ENCODE measurements at places on chromosomes 7 and 10.

DNA sequence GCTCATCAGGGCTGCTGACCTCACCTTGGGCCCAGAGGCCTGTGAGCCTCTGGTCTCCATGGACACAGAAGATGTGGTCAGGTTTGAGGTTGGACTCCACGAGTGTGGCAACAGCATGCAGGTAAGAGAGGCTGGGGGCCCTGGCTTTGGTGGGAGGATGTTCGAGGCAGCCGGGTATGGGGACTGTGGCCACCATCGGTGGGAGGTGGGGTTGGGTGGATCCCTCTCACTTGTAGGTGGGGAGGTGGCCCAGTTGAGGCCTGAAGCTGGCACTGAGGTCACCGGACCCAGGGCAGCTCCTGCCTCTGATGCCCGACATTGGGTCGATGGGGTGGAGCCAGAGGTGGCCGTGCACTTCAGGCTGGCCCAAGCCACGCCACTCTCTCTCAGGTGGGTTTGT is 406 bp downstream of the ZP3 start:
- no peak for DNase-seq

GRCh38 chr7:46454816-46455215 is 533.7 kb upstream of the IGFBP3 start:
- no peak for DNase-seq

DNA sequence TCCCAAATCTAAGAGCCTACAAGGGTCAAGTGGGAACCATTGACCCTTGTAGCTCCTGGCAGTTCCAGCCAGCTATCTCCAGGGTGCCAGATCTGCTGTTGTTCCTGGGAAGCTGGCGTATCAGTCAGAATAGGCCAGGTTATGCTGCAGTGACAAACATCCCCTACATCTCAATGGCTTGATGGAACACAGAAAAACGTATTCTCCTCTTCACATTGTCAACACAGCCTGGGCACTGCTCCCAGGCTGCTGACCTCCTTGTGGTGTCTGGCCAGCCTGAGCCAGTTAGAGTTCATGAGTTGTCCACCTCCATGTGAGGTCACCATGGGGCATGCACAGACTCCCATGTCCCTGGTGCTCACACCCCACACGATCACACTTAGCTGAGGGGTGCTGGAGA is 9.5 kb upstream of the TNRC18 start:
- DNase-seq, result no peak

GRCh38 chr10:105148456-105148855 is 507.4 kb downstream of the SORCS3 start:
- DNase-seq, result no peak

- DNase-seq, result no peak
Measured at GRCh38 chr7:75572396-75572795, 80.3 kb downstream of the SPDYE5 start.

GRCh38 chr7:56040730-56041129 is 10.5 kb downstream of the PSPH start:
- DNase-seq, result no peak

DNA sequence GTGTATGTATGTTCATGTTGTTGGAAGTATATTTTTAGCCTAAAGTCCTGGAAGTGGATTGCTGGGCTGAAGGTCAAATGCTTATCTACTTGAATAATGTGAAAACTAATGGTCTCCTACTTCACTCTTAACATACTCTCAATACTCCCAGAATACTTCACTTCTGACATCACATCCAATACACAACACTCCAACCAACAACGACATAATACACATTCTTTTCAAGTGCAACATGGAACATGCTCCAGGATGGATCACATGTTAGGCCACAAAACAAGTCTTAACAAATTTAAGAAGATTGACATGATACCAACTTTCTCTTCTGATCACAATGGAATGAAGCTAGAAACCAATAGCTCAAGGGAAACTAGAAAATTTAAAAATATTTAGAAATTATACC is 126.9 kb upstream of the ADCY1 start:
- no peak for DNase-seq

GRCh38 chr10:103812432-103812831 is 42.9 kb downstream of the SH3PXD2A start:
- no peak for DNase-seq

GRCh38 chr7:154937837-154938236 is 65.1 kb downstream of the PAXIP1 start:
- DNase-seq, result no peak

DNA sequence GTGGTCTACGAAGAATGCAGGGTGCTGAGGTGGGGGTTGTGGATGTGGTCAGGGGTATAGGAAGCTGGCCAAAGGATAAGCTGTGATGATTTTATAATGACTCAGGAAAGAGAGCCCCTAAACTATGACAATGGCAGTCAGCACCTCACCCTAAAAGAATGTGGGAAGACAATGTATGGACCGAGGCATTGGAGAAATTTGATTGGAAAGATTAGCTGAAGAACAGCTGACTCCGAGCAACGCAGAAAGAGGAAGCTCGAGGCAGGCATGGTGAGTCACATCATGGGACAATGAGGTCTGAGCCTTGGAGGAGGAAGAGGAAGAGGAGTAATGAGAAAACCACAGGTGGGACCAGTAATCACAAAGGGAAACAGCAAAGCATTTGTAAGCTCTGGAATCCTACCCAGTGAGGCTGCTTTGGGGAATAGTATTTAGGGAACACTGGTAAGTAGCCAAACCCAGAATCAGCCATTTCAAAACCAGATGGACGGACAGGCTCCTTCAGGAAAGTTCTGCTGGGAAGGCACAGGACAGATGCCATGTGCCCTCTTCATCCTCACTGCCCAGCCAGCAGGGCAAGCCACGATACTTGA is 295.4 kb downstream of the PRPF18 start:
- DNase-seq, result no peak

GRCh38 chr7:93375603-93376002 is 143.4 kb downstream of the VPS50 start:
- DNase-seq, result no peak

GRCh38 chr7:129394982-129395914 is 39.0 kb upstream of the STRIP2 start:
- DNase-seq, result no peak

DNA sequence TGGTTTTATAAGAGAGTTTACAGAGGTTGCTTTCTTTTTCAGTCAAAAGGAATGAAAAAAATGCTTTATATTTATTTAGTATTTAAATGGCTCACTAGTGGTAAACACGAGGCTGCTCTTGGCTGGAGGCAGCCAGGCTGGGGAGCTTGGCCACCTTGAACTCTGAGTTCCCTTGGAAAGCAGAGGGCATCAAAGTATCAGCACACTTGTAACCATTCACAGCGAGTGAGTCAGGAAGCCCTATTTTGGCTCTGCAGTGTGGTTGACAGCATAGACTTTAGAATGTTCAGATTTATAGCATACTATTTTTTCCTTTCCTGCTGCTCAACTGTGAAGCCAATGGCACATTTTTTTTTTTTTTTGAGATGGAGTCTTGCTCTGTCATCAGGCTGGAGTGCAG is 51.6 kb downstream of the CYCS start:
- peak; percentile 23 for DNase-seq

- DNase-seq, result no peak
Measured at GRCh38 chr10:19762026-19762425, 54.2 kb upstream of the PLXDC2 start.

DNA sequence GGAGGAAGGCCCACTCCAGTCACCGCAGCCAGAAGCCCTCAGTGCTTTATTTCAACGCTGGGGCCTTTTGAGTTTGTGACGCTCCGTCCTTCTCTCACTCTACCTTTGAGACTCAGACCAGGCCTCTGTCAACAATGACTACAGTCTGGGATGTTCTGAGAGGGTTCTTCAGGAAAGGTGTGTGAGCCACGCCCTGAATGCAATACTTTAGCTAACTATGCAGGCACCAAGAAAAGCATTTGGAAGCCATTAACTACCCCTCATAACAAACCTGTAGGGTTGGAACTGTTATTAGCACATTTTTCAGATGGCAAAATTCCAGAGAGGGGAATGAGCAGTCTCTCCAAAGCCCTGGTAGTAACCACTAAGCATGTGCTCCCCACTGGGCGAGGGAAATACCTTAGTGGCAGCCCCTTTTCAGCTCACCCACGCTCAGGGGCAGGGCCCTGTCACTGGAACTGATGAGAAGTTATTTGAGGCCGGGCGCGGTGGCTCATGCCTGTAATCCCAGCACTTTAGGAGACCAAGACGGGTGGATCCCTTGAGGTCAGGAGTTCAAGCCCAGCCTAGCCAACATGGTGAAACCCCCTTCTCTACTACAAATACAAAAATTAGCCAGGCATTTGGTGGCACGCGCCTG is 5.7 kb upstream of the ARPC1B start:
- no peak for DNase-seq

GRCh38 chr7:116524609-116525297 is at the start of gene CAV1:
Gene CAV1 (plus strand): TSS chr7:116525036. CDS start chr7:116525063, 27 bp downstream.
- peak; percentile 15 for DNase-seq

GRCh38 chr7:91941450-91941849 is 788 bp downstream of the AKAP9 start:
- DNase-seq, result peak; percentile 49

DNA sequence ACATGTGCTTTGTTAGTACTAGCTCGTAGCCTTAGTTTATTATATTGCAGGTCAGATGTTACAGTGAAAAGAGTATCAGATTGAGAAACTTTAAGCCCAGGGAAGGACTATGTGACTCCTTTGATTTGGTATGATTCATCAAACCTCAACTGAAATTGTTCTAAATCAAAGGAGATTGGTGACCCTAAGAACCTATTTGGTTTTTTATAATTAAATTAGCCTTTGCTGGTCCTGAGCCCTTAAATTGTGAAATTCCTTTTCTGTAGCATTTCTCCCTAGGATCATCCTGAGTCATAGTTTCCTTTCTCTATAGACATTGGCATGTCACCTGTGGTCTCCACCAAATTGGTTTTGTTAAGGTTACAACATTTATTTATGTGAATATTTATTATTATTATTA is 89.7 kb downstream of the POLR1F start:
- DNase-seq, result no peak

DNA sequence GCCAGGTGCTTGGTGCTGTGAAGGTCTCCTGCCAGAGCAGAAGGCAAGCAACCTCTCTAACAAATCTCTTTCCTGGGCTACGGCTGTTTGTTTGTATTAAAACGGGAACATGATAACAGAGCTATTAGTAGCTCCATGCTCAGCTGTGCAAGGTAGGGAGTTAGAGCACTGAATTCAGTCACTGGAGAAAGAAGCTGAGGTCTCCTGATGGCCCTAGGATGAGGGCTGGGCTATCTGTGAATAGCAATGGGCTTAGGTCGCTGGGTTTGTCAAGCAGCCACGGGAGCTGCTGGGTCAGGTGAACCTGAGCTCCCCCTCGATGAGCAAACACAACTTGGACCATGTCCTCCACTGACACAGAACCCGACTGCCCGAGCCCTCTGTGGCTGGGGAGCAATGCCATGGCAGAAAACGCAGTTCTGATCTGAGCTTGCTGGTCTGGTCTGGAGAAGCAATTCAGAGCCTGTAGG is 24.4 kb downstream of the TACC2 start:
- no peak for DNase-seq

DNA sequence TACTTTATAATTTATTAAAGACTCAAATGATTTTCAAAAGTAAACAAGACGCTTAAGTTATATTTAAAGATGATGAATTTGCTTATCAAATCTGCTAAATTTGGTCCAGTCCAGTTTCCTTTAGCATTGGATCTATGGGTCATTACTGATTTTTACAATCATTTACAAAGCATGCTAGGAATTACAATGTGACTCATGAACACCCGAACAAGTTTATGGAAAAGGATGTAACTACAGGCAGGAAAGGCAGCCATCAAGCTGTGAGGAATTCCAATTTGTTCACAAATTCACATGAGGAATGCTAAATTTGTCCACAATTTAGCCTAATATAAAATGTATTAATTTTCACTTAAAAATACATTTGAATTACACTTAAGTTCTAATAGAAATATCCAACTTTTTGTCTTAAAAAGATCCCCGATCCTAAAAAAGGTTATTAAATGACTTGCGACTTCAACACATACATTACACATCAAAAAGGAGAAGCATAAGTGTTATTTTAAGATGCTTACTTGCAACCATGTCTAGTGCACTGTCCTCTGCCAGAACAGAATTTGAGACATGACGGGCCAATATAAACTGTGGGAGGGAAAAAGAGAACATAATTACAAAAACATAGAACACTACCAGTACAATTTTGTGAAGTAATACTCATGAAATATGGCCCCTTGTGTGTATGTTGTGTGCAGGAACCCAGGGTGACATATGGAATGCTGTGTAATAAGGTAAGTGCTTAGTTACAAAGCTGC is 194.2 kb upstream of the SLC26A5 start:
- no peak for DNase-seq

DNA sequence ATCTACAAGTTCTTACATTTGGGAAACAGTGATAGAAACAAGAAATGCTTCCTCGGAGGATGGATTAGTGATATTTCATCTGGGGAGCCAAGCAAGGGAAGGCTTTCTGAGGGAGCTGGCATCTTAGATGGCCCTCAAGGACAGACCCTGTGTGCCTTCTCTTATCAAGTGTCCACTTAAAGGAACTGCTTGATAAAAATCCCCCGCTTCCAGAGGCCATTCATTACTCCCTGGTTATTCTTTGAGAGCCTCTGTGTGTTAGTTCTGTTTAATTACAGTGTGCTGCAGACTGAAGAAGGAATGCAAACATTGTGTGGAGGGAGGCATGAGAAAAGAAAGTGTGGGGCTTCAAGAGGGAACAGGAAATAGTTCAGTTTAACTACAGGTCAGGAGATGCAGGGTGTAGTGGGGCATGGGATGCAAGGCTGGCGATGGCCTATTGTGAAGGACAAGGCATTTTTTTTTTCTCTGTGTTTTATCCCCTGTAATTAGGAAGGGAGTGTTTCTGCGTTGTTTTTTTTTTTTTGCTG is 145.4 kb downstream of the SNX10 start:
- DNase-seq, result peak; percentile 57

- DNase-seq, result no peak
Measured at GRCh38 chr7:139471740-139472353, 11.6 kb downstream of the KLRG2 start.

DNA sequence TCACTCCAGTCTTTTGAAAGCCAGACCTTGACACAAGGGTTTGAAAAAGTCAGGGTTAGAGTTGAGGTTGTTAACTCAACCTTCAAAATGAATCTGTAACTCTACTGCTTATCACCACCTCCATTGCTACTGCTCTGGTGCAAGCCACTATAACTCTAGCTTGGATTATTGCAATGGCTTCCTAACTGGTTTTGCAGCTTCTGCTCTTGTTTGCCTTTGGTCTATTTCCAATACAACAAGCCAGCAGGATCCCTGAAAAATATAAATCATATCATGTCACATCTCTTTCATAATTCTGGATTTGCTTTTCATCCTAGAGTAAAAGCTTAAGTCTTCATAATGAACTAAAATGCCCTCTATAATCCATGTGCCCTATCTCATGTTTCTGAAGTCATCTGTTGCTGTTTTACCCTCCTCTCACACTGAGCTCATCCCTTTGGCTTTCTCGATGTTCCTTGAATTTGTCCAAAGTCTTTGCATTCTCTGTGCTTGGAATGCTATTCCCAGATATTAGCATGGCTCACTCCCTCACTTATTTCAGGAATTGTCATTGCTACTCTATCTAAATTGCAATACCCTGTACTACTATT is 10.9 kb downstream of the TAS2R60 start:
- DNase-seq, result no peak

- DNase-seq, result no peak
Measured at GRCh38 chr7:28484606-28484935, 72.3 kb downstream of the CREB5 start.
